Activated naive CD8-positive, alpha-beta T cell treated with anti-CD3 and anti-CD28 coated beads, Interleukin-2, amount 50 U/mL, for 24 hours (primary cell): ENCODE measurements at places on chromosomes 7 and 10.
A peak's percentile ranks its signal among the peaks of the same experiment; 100 is the strongest.

DNA sequence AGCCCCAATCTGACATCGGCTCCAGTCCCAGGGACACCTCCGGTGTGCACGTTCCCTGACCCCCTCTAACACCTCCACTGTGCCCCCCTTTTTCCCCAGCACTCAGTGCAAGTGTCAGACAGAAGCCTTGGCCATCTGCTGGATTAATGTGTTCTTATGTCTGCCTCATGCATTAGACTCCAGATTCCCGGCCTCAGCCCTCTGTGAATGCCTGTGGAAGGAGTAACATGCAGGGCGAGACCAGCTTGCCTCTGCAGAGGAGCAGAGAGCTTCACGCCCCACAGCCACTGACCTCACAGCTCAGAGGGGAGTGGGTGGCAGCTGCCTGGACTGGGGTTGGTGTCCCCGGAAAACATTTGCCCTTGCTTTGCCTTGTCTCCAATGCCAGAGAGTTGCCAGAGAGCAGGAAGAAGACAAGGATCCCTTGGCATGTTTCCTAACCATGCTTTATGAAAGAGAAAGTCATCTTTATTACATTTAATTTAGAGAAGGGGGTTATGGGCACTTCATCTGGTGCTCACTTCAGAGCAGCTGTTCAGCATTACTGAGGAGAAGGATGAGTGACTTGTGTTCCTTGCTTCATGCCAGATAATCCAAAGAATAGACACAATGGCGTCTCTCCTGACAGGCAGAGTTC, 91.6 kb upstream of the CXCL12 start:
- H3K4me1 ChIP-seq, result no peaks in the 10 kb centered on the region
- H3K4me3 ChIP-seq, result no peak overlapping the region
- H3K36me3 ChIP-seq, result no peaks in the 10 kb centered on the region
- no peak overlapping the region for H3K27ac ChIP-seq

DNA sequence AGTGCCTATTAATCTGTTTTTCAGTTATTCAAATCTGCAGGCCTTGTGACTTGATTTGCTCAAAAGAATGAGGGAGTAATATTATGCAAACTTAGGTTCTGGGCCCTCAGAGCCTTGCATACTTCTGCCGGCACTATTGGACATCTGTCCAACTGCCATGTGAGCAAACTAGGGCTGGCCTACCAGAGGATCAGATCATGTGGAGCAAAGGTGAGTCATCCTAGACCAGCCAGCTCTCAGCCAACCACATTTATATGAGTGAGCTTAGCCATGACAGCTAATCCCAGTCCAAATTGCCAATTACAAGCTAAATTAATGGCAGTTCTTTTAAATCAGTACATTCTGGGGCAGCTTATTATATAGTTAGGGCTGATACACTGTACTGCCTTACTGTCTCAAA, 69.6 kb downstream of the SDHAF3 start:
- peaks cover under 1% of the 10 kb centered on the region for H3K27me3 ChIP-seq
- no peak overlapping the region for H3K27ac ChIP-seq
- H3K4me1 ChIP-seq, result no peaks in the 10 kb centered on the region
- no peak for DNase-seq

DNA sequence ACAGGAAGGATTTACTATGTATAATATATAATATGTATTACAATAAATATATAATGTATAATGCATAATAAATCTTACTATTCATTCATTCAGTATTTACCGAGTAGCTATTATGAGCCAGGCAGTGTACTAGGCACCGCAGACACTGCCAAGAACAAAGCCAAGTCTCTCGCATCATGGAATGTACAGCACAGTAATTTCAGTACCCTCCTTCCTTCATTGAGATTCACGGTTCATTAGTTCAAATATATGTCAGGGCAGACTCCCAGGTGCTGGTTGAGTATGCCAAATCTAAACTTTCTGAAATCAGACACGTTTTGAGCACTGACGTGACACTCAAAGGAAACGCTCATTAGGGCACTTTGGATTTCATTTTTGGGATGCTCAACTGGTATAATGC, 9.1 kb downstream of the USP6NL start:
- no peaks in the 10 kb centered on the region for H3K36me3 ChIP-seq
- H3K27me3 ChIP-seq, result no peaks in the 10 kb centered on the region
- peaks cover 63% of the 10 kb centered on the region for H3K4me1 ChIP-seq
- no peak overlapping the region for H3K4me3 ChIP-seq

DNA sequence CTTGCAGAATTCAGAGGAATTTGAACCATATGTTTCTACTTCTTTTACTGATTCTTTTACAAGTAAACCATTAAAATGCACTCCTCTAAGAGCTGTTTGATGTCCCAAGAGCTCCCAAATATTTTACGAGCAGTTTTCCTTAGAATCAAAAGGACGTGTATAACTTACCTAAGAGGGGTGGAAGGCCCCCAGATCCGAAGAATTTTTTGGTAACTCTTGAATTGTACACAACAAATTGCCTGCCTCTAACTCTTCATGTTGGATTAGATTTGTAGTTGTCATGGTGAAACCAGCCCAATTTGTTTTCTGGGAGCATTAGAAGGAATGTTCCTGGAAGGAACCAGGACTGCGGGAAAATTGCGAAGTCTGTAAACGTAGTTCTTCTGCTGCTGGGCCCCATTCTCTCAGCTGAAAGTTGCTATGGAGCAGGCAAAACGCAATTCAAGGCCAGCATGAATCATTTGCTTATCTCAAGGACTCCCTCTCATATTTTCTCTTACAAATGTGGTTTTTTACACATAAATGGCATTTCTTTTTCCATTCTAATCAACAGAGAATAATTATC, 124.8 kb upstream of the TMEM72 start:
- H3K4me1 ChIP-seq, result no peaks in the 10 kb centered on the region
- no peak overlapping the region for H3K4me3 ChIP-seq
- DNase-seq, result no peak
- H3K36me3 ChIP-seq, result no peaks in the 10 kb centered on the region

GRCh38 chr10:71989661-71990454, 25.7 kb downstream of the CHST3 start:
- no peak for DNase-seq
- H3K36me3 ChIP-seq, result no peaks in the 10 kb centered on the region
- H3K27me3 ChIP-seq, result peaks cover 2% of the 10 kb centered on the region
- peaks cover 14% of the 10 kb centered on the region for H3K4me1 ChIP-seq
- H3K4me3 ChIP-seq, result no peak overlapping the region

DNA sequence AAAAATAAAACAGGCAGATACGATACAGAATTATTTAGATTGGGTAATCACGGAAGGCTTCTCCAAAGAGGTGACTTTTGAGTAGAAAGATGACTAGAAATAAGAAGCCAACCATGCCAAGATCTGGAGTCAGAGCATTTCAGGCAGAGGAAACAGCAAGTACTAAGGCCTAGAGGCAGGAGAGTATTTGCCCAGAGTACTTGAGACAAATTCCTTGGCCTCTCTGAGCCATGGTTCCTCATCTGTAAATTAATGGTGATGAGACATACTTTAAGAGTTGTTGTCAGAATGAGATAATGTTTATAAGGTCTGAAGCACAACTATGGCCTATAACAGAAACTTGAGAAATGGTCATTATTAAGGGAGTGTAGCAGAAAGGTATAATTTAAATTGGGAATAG, 15.8 kb upstream of the GPR37 start:
- no peaks in the 10 kb centered on the region for H3K4me1 ChIP-seq
- peaks cover 22% of the 10 kb centered on the region for H3K27me3 ChIP-seq
- H3K4me3 ChIP-seq, result no peak overlapping the region
- no peaks in the 10 kb centered on the region for H3K36me3 ChIP-seq

DNA sequence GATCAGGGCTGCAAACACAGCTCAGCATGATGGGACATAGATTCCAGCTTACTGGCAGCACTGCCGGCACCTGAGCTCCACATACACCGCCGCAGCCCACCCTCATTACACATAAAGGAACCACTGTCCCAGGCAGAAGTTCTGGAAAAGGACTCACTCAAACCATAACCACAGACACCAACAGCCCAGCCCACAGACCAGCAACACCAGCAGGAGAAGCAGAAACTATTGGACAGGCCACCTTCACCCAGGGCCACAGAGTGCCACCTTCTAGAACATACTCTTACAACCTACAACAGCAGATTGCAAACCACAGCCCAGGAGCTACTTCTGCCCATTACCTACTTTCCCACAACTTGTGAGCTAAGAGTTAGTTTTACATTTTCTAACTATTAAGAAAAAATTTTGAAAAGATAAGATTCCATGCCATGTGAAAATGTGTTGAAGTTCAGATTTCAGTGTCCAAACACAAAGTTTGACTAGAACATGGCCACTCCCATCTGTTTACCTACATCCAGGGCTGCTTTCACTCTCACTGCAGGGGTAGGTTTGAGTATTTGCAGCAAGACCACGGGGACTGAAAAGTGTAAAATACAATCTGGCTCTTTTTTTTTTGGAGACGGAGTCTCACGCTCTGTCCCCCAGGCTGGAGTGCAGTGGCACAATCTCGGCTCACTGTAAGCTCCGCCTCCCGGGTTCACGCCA, 153.0 kb downstream of the TNS3 start:
- DNase-seq, result no peak
- no peaks in the 10 kb centered on the region for H3K4me1 ChIP-seq
- H3K27me3 ChIP-seq, result peaks cover 2% of the 10 kb centered on the region
- H3K36me3 ChIP-seq, result no peaks in the 10 kb centered on the region
- no peak overlapping the region for H3K4me3 ChIP-seq

- no peaks in the 10 kb centered on the region for H3K36me3 ChIP-seq
- no peak within 1 kb of the TSS for H3K27ac ChIP-seq
- no peak for DNase-seq
- peaks cover 5% of the 10 kb centered on the region for H3K4me1 ChIP-seq
Observed at GRCh38 chr7:27143023-27143949, at the start of gene HOXA5. HOXA5 (minus strand) TSS chr7:27143681; CDS start chr7:27143607, 74 bp downstream.

- H3K27me3 ChIP-seq, result peaks cover 2% of the 10 kb centered on the region
- no peak overlapping the region for H3K27ac ChIP-seq
- DNase-seq, result no peak
Observed at GRCh38 chr7:69399401-69399800, 198.9 kb upstream of the AUTS2 start.

GRCh38 chr7:158784270-158784669, 45.0 kb downstream of the ESYT2 start:
- no peaks in the 10 kb centered on the region for H3K27me3 ChIP-seq
- H3K27ac ChIP-seq, result no peak overlapping the region
- peaks cover 9% of the 10 kb centered on the region for H3K4me1 ChIP-seq
- no peak for DNase-seq

GRCh38 chr10:78736926-78737630, 331.7 kb upstream of the ZMIZ1 start:
- peaks cover 5% of the 10 kb centered on the region for H3K4me1 ChIP-seq
- H3K27ac ChIP-seq, result no peak overlapping the region
- no peak for DNase-seq
- H3K36me3 ChIP-seq, result no peaks in the 10 kb centered on the region

DNA sequence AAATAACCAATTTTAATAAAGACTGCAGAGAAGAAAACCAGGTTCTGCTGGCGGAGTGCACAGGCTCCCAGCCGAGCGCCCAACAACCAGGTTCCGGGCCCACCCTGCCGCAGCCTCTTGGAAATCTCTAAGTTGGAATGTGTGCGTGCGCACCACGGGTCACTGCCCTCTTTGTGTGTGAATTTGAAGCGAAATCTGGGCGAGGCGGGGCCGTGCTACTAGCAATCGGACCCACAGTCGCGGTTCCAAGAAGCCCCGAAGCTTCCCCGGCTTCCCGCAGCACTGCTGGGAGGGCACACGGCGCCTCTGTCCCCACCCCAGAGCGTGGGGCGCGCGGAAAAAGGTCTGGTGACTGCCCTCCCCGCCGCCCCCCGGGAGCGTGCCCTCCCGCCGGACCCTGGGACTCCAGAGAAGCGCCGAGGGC, 666 bp upstream of the MAP3K8 start:
- H3K27me3 ChIP-seq, result no peaks in the 10 kb centered on the region
- peak overlapping the region; percentile 85 for H3K27ac ChIP-seq
- H3K4me1 ChIP-seq, result peaks cover 58% of the 10 kb centered on the region
- H3K4me3 ChIP-seq, result peak overlapping the region; percentile 90
- peak; percentile 69 for DNase-seq

GRCh38 chr10:93065675-93066543, 5.3 kb downstream of the CYP26C1 start:
- H3K4me1 ChIP-seq, result peaks cover 21% of the 10 kb centered on the region
- peaks cover 81% of the 10 kb centered on the region for H3K27me3 ChIP-seq
- no peak overlapping the region for H3K27ac ChIP-seq
- no peak overlapping the region for H3K4me3 ChIP-seq

DNA sequence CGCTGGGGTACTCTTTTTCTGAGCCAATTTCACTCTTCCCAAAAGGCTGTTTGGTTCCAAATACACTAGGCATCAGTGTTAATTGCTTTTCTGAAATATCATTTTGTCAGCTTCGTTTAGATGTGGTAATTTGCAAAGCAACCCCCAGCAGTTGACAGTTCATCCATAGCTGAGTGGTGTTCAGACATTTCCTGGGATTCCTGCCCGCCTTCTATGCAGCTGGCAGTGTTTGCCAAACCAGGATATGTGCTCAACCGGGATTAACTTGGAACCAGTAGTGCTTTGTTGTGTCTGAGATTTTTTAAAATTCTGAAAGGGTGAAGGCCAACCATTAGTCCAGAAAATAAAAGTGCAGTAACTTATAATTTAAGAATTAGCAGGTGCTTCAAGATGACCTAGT, 25.2 kb upstream of the MKLN1 start:
- no peaks in the 10 kb centered on the region for H3K27me3 ChIP-seq
- H3K27ac ChIP-seq, result no peak overlapping the region
- no peak for DNase-seq
- peaks cover 4% of the 10 kb centered on the region for H3K36me3 ChIP-seq
- H3K4me3 ChIP-seq, result no peak overlapping the region

DNA sequence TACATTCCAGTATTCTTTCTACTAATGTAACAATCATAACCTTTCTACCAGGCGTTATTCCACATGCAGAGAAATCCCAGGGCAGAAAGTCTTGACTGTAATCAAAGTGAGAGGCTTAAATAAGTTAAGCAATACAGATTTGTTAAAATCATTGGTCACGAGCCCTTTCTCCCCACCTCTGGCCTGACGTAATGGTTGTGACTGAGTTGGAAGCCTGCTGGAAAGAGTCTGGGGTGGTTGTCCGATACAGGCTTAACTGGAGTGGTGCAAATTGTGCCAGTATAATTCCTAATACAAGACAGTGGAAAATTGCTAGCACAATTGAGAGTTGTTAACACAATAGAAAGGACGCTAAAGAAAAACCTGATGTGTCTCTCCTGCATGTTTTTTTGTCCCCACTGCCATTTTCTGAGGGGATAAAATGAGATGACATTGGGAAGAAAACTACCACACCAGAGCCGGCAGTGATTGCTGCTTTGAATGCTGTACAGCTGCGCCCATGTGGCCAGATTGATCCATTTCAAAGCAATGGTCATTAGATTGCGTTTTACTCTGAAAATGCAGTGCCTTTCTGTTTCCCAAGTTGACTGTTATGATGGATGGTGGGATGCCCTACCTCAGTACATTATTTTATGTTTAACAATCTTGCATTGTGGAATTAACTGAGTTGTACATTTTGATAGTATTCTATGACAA, 190.8 kb downstream of the POU6F2 start:
- no peaks in the 10 kb centered on the region for H3K36me3 ChIP-seq
- no peaks in the 10 kb centered on the region for H3K4me1 ChIP-seq
- DNase-seq, result no peak
- peaks cover 1% of the 10 kb centered on the region for H3K27me3 ChIP-seq
- no peak overlapping the region for H3K27ac ChIP-seq

GRCh38 chr10:79221110-79222051, 125.9 kb upstream of the PPIF start:
- H3K36me3 ChIP-seq, result peaks cover 3% of the 10 kb centered on the region
- no peaks in the 10 kb centered on the region for H3K27me3 ChIP-seq
- H3K4me1 ChIP-seq, result no peaks in the 10 kb centered on the region

- H3K4me3 ChIP-seq, result no peak overlapping the region
- no peak overlapping the region for H3K27ac ChIP-seq
- H3K27me3 ChIP-seq, result no peaks in the 10 kb centered on the region
- H3K4me1 ChIP-seq, result no peaks in the 10 kb centered on the region
- no peak for DNase-seq
Observed at GRCh38 chr7:120053390-120053961, 219.5 kb upstream of the KCND2 start.

GRCh38 chr10:70000262-70000661, 52.4 kb upstream of the MACROH2A2 start:
- H3K27me3 ChIP-seq, result peaks cover 18% of the 10 kb centered on the region
- no peak overlapping the region for H3K27ac ChIP-seq
- DNase-seq, result no peak
